ENCODE measurements at places on chromosomes 16 and 17.
A peak's percentile ranks its signal among the peaks of the same experiment; 100 is the strongest.

- no peak for DNase-seq
These were observed 704.1 kb downstream of the CDH11 start for GRCh38 chr16:64417711-64418227.

GRCh38 chr17:73647301-73647695, 3.1 kb upstream of the SDK2 start:
- no peak for DNase-seq

GRCh38 chr16:89453501-89454321, 36.6 kb downstream of the ANKRD11 start:
- DNase-seq: peak; percentile 63

- DNase-seq: no peak
These were observed 17.3 kb downstream of the FBXO31 start for GRCh38 chr16:87366288-87366687.

GRCh38 chr16:63981639-63982038, 1140.2 kb downstream of the CDH11 start:
- no peak for DNase-seq

DNA sequence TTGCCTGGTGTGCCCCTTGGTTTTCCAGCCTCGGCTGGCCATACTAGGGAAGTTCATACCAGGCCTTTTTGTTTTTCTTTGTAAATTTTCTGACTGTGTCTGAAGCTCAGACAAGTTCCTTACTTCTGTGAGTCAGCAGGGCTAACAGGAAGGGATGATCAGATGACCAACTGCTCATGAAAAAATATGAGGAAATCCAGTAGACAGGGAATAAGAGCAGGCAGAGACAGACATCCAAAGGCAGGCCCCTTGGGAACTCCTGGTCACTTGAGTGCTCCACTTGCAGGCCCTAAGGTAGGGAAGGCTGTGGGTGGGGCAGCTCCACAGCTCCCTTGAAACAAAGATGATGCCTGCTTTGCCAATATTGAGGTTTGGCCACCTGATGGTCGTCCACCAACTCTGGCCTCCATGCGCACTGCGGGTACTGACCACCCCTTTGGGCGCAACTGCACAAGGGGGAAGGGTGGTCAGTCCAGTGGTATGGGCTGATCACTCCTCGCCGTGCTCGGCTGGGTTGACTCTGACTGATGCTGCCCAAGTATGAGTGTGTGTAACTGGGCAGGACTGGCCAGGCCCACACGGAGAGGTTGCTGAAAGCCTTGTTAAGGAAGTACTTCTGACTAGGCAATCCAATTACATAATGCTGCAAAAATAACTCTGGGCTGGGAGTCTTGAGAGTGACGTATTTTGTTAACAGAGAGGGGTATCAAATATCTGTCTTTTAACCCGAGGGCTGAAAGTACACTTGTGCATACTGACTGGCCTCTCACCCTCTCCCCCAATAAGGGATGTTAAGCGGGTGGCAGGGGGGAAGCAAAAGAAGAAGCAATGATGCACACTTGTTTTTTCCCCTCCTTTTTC, 20.8 kb upstream of the ZFHX3 start:
- DNase-seq: peak; percentile 86

DNA sequence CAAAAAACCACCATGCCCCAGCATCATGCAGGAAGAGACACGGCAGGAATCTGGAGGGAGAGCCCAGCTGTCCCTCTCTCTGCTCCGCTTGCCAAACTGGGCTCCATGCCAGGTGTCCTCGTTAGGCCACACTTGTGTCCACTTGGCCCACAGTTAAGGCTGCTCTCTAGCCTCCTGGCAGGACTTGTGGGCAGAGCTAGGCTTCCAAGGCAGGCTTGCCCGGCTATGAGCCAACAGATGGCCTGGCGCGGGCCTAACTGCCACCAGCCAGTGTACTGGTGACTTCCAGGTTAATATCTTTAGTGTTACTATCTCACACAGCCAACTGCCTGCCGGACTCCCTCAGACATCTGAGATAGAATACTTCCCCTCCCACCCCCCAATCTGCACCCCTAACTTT, 10.6 kb downstream of the ATP6V0D1 start:
- no peak for DNase-seq

DNA sequence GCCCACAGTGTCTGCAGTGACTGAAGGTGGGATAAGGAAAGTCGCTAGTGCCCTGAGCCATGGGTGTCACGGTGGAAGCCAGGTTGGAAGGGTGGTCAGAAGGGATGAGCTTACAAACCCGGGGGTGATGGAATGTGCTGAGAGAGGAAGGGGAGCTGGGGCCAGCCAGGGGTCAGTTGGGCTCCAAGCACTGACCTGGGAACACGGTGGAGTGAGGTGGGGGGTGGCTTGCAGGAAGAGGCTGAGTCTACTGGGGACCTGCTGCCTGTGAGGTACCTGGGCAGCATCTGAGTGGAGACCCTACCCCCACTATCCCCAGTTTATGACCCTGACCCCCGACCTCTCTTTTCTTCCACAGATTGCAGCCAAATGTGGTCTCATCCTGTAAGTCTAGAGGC, 3.1 kb downstream of the TMEM92 start:
- DNase-seq: no peak

GRCh38 chr16:19507867-19508266, 14.0 kb downstream of the GDE1 start:
- DNase-seq: no peak

- DNase-seq: peak; percentile 2
These were observed 14.4 kb downstream of the KIF2B start for GRCh38 chr17:53837131-53837530.

DNA sequence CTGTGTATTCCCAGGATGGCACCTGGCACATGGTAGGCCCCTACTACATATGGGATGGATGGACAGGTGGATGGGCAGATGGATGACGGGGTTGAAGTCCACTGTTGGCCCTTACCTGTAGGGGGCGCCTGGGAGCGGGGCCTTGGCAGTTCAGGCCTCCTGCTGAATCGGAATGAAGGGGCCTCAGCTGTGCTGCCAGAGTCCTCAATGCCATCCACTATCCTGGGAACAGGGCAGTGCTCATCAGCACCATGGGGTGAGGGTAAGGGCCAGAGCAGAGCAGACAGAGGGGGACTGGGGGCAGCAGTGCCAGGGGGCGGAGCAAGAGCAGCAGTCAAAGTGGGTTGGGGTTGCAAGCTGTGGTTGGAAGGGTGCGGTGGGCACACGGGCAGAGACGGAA, 8.3 kb upstream of the RAB5C start:
- DNase-seq: peak; percentile 37

DNA sequence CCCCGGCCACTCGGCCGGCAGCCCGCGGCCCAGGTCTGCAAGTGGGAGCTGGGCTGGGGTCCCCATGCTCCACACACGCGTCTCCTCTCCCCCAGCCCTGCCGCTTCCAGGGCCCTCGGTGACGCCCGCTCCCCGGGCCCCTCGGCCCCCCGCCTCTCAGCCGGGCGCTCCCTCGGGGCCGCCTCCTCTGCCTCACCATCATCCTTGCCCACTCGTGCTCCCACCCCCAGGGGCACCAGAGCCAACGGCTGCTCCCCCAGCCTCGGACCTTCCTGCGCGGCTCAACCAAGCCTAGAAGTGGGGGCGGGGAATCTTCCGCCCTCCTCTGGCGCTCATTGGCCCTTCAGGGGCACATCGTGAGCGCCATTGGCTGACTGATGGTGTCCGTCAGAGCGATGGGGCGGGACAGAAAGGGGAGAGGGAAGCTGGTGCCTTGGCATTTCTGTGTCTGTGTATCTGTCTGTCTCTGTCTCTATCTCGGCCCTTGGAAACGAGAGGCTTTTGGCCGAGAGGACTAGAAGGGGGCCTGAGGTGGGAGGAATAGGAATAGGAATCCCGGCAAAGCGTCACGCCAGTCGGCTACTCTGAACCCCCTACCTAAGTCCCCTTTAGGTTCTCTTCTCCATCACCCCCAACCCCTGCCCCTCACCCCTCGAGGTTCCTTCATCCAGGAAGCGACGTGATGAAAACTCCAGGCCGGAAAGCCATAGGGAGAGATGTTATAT, 88.9 kb downstream of the CDC27 start:
- DNase-seq: peak; percentile 92

GRCh38 chr16:22098405-22099255, 6.3 kb downstream of the VWA3A start:
- peak; percentile 61 for DNase-seq

DNA sequence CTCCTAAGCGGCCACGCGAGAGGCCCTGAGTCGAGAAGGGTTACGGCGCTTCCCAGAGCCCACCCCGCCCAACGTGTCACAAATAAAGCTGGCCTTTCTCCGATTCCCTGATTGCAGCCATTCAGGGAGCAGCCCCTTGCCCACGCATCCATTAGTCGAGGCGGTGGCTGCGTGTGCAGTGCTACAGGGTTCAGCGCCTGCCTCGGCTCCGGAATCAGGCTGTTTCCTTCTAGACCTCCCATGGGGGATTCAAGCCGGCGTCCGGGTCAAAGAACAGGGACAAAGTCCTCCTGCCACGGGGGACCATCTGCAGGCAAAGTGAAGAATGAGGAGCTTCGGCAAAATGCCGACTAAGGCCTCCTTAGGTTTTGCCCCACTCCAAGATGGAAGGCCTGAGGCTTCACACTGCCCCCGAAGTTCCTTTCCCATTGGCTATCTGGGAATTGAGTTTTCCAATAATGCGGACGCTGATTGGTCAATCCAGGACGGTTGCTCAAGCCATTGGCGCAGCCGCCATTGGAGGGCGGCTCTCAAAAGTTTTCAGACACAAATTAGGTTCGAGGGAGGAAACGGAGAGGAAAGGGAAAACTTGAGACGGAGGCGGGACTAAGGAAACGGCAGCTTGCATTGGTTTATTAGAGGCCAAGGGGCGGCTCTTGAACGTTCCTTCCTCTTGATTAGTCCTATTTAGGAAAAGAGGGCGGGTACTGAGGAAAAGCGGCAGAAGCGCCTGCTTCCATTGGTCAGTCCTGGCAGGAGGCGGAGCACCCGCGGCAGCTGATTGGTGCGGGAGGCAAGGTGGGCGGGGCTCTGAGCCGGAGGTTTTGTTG, 430 bp upstream of the KATNB1 start:
- DNase-seq: peak; percentile 100

GRCh38 chr16:88793251-88793954, 8.4 kb upstream of the PIEZO1 start:
- no peak for DNase-seq

GRCh38 chr17:19757536-19758180, 9.6 kb upstream of the ALDH3A1 start:
- DNase-seq: no peak

DNA sequence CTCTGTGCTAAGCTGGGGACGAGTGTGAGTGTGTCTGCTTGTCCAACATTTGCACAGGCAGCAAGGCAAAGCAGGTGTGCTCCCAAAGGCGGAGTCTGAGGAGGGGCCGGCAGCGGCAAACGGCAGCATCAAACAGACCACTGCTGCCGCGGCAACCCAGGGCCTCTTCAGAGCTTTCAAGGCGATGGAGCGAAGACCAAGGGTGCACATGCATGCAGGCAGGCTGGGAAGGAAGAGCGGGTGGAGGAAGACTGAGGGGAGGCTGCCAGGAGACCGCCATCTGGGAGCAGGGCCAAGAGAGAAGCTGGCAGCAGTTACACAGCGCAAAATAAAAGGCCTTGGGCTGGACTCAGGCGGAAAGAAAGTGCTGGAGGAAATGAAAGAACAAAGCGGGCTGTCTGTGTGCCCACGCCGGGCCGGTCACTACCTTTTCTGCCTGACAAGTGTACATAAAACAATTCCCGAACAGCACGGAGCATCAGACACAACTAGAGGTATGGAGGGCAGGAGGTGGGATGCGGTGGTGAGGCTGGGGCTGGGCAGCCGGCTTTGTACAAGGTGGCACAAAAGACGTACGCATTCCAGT, 8.5 kb downstream of the TIMM22 start:
- no peak for DNase-seq

GRCh38 chr17:40369923-40370322, 5.4 kb upstream of the GJD3 start:
- DNase-seq: no peak

DNA sequence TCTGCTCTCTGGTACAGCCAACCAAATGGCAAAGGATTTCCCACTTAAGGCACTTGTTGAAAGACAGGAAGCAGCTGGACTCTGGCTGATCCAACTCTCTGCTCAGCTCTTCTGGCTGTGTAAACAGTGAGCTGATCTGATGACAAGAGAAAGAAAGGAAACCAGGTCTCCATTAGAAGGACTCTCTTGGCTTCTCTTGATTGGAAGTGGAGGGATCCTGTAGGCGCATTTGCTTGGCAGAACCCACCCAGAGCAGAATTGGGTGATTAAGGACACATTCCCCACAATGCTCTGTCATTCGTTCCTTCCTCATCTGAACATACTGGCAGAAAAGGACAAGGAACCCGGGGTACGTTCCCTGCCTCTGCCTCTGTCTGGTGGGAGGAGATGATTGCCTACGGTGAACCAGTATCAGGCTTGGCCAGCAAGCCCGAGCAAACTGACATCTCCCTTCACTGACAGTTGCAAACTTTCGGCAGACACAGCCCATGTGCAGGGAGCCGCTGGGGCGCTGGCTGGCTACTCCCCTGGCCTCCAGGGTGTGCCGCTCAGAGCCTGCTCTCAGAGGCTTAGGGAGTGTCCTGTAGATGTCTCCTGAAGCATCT, 29.1 kb downstream of the LDHD start:
- DNase-seq: peak; percentile 7

- peak; percentile 70 for DNase-seq
These were observed 936.1 kb upstream of the SOX9 start for GRCh38 chr17:71184716-71185115.

GRCh38 chr16:57299009-57299718, 14.7 kb upstream of the PLLP start:
- peak; percentile 76 for DNase-seq

- DNase-seq: peak; percentile 70
These were observed 63.3 kb upstream of the MTMR4 start for GRCh38 chr17:58577696-58578095.

DNA sequence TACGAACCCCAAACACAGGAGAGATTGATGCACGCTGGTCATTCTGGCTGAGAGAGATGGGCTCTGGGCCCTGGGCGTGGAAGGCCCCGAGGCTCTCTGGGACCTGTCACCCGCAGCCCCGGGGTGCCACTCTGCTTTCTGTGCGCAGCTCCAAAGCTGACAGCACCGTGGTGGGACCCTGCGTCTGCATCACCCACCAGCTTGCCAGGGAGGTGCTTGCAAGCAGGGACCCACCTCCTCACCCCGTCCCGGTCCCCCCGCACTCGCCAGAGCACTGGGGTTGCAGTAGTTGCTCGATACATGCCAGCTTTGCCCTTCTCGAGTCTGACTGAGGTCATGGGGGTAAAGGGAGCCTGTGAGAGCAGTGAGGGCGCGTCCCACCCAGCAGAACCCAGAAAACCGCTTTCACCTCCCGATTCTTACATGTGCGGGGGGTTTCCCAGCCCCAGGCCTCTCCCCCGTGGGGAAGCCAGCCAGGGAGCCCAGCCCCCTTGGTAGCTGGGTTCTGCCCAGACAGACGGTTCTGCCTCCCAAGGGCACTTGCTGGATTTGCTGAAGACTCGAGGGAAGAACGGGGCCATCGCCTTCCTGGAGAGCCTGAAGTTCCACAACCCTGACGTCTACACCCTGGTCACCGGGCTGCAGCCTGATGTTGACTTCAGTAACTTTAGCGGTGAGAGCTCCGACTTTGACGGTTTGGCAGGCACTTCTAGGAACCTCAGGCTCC, 12.5 kb downstream of the CARD14 start:
- no peak for DNase-seq
